ENCODE measurements at places on chromosomes 16 and 17. TPM values are rescaled to one million over a fixed set of nuclear protein-coding genes. Genes with fewer than 3 reads are reported as not detected.

Gene CNTD1
- total RNA-seq = not detected

Gene ALDH3A1
- total RNA-seq = 0.94 TPM

Gene PPP1R1B
- not detected for total RNA-seq

Gene TBC1D3C
- total RNA-seq = not detected

Gene UTS2R
- total RNA-seq = 0.22 TPM
